ENCODE measurements at places on chromosomes 16 and 17.

DNA sequence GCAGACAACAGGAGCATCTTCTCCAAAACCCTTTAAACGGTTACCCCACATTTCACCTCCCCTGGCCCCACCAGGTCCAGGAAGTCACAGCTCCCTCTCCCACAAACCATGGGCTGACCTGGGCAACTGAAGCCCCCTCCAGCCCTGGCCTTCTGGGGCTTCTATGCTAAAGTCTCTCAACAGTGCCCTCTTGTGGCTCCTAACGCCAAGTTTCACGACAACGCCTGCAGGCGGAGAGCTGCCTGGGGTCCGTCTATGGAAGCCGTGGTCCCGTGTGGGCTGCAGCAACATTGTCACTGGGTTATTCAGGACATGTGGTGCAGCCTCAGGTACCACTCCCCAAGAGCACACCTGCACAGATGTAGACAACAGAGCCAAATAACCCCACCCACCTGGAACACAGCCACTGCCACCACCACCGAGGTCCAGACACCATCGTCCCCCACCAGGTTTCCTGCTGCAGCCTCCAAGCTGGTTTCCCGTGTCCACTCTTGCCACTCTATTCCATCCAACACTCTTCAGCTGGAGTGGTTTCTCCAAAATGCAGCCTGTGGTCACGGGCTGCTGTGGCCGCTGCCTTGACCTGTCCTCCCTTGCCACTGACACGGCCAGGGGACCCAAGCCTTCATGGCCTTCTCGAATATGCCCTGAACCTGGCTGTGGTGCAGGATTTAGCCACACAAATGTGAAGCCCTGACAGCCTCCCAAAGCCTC, 19.1 kb downstream of the C16orf95 start:
- no peak for DNase-seq

GRCh38 chr16:81583893-81584631, 139.5 kb downstream of the CMIP start:
- no peak for DNase-seq

- DNase-seq, result no peak
These were observed 83.3 kb downstream of the NLK start for GRCh38 chr17:28125526-28126378.

DNA sequence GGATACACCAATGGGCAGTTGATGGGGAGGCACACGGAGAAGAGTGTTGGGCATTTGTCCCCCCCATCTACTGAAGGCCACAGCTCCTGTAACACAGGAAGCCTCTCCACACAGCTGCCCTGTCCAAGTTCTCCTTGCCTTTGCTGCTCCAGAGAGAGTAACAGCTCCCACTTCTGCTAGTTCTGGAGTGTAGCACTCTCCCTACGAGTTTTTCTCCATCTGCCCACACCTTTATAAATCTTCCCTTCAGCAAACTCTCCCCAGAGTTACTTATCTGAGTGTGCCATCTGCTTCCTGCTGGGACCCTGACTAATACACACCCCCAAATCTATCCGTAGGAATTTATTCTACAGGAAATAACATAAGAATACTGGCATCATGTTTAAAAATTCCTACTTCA, 42.6 kb upstream of the ERN1 start:
- no peak for DNase-seq

- no peak for DNase-seq
These were observed 54.4 kb upstream of the ICAM2 start for GRCh38 chr17:64074704-64075426.

DNA sequence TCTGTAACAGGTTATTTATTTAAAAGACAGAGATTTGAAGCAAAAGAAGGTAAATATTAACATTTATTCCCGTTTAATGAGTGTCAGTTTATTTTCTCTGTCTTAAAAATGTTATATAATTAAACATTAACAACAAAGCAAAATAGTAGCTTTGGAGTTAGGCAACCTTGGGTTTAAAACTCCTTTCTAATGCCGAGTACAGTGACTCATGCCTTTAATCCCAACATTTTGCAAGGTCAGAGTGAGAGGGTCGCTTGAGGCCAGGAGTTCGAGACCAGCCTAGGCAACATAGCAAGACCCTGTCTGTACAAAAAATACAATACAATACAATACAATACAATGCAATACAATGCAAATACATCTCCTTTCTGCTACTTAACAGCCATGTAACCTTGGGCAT, 128.7 kb downstream of the CHD9 start:
- DNase-seq, result no peak

GRCh38 chr17:39899215-39899614, 19.2 kb downstream of the GSDMB start:
- DNase-seq, result no peak

DNA sequence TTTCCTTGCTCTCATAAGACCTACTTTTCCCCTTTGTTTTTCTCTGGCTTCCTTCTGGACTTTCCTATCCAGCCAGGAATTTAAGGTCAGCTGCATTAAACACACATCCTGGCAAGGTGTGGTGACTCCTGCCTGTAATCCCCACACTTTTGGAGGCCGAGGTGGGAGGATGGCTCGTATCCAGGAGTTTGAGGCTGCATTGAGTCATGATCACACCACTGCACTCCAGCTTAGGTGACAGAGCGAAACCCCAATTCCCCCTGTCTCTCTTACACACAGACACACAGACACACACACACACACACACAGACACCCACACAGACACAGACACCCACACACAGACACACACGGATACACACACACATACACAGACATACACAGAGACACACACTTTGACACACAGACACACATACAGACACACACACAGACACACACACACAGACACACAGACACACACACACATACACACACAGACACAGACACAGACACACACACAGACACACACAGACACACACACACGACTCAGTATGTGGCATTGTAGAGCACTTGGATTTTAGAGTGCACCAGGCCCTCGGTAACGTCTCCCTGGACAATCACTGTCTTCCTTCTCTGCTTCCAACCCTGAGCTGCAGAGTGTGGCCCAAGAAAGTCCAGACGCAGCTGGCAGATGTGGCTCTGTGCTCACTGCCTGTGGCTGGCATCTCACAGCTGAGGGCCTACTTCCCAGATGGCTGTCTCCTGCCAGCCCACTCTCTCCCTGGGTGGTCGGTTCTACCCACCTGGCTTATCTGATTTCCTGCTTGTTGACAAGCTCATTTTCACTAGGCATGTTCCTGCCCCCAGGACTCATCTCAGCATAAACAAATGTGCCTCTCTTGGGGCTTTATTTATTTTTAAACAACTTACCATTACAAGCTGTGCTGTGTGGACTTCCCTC, 39.0 kb downstream of the NLRP1 start:
- DNase-seq, result no peak

- no peak for DNase-seq
These were observed 214.0 kb upstream of the MPHOSPH6 start for GRCh38 chr16:82384017-82384416.

Data from activated naive CD8-positive, alpha-beta T cell treated with anti-CD3 and anti-CD28 coated beads, Interleukin-2, amount 50 U/mL, for 16 hours (primary cell).